ENCODE measurements at places on chromosomes 7 and 10.

- no peak for DNase-seq
Measured at GRCh38 chr7:43458330-43459018, 124.4 kb upstream of the STK17A start.

DNA sequence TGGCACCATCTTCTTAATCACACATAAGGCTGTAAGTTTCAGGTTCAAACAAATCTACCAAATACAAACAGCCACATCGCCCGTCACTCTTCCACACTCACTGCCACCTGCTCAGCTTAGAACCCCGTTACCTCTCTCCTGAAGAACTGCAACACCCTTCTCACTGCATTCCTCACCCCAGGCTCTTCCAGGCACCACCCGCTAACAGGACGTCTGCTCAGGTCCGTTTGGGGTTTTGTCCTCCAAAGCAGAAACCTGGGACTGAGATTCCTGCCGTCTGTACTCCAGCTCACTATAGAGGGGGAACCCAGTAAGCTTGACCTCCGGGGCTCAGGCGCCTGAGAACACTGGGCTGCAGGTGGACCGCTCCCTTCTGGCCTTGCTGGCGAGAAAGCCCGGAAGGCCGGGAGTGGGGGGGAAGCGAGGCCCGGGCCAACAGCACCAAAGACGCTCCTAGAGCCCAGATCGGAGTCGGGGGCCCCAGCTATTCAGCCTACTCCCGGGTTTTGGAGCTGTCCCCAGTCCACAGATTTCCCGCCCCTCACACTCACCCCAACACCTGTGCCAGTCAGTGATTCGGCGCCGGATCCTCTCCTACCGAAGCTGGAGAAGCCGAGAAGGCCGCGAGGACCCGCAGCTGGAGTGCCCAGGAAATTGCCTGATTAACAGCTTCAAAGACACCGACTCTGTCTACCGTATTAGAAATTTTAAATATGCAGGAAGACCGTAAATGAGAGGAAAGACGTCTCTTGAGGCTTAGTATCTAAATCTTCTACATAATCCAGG, at the start of gene AP3M1:
Gene AP3M1 (minus strand): TSS at position 625 of the 786 bp plus-strand sequence. CDS start 12,449 bp downstream, outside the sequence.
- peak; percentile 68 for DNase-seq

DNA sequence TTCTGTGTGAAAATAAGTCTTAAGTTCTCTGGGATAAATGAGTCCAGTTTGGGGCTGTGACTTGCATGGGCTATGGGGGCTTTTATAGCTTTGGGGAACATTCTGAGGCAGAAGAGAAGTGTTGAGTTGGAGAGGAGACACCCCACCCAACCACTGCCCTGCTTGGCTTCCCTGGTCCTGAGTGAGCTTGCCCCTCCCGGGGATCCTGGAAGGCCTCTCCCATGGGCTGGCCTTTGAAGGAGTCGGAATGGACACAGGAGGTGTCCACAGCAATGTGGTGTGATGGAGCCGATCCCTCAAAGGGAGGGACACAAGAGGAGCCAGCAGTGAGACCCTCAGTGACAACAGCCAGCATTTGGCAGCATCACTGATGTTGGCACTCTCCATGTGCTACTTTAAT, 89.8 kb downstream of the GLRX3 start:
- DNase-seq = no peak

GRCh38 chr10:5482016-5482415, 17.4 kb downstream of the CALML5 start:
- no peak for DNase-seq

DNA sequence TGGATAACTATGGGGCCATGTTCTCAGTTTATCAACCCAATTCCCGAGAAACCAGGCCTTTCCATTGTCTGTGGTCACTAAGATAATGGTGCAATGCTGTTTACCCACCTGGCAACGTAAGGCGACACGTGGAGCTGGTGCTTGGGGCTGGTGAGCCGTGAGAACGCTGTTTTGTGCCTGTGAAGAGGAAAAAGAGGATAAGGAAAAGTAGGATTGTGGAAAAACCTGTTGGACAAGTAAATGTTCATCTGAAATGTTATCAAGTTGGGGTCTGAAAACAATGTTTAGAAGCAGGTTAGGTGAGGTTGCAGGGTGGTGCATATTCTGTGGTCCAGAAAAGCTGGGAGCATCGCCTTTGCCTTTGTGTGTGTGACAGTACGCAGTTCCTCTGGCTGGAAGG, 88.5 kb downstream of the PPP1R17 start:
- DNase-seq = no peak

DNA sequence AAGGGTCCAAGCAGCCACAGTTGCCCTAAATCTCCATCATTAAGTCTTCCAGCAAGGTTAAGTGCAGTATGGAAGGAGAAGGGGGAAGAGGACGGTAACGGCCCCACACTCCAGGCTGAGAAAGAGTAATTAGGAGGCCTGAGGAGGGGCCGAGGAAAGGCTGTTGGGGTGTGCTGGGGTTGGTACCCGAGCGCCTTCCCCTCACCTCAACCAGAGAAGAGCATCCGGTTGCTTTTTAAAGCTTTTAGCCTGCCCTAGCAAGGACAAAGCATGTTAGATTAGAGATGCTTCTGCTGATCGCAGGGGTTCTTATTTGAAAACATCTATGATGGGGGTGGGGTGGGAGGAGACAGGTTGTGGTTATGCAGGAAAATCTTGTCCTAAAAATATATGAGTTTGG, 9.0 kb upstream of the ZSCAN21 start:
- no peak for DNase-seq

DNA sequence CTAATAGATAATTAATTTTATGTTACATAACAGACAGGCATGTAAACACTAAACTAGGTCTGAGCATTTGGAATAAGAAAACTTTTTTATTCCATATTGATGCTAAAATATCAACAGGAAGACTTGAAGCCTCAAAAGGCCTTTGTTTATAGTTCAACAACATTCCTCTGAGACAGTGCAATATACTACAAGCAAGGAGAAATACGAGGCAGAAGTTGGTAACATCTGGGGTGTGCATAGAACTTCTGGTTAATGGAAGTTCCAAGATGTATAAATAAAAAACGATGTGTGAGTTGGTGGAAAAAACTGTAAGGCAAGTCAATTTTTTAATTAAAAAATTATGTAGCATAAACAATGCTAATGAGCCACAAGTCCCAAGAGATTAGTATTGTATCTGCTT, 139.6 kb downstream of the SKAP2 start:
- no peak for DNase-seq

- DNase-seq = no peak
Measured at GRCh38 chr10:11140963-11141362, 123.3 kb downstream of the CELF2 start.

- DNase-seq = no peak
Measured at GRCh38 chr10:33706191-33706590, 371.7 kb upstream of the NRP1 start.

GRCh38 chr10:130194991-130195645, 58.9 kb downstream of the GLRX3 start:
- no peak for DNase-seq

DNA sequence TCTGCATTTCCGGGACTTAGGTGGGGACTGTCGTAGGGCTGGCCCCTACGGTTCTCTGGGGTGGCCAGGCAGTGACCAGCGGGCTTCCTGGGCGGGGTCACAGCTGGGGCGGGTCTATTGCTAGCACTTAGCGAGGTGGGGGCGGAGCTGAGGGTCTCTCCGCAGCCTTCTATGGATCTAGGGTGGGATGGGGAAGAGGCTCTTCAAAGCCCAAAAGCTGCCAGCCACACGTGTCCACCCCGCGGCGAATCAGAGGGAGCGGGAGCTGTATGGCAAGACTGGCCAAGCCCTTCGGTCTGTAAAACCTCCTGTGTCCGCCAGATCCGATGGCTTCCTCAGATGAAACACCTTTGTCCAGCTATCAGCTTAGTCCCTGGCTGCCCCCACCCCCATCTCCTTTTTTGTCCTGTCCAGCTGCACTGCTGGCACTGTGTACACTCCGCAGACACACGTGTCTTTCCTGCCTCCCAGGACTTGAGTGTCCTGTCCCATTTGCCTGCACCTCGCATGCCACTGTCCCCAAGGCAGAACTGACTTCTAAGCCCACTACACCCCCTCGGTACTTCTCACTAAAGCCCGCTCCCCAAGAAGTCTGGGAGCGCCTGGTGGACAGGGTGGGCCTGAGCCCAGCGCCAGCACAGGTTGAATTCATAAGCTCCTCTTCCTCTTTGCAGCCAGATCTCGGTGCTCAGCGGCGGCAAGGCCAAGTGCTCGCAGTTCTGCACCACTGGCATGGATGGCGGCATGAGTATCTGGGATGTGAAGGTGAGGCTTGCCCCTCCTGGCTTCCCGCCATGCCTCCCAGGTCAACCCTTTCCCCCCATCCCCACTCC, 14.8 kb downstream of the PDAP1 start:
- DNase-seq = no peak

- no peak for DNase-seq
Measured at GRCh38 chr10:63323701-63324494, 141.9 kb downstream of the JMJD1C start.
